ENCODE measurements at places on chromosomes 12 and 14. TPM values are rescaled to one million over a fixed set of nuclear protein-coding genes. Genes with fewer than 3 reads are reported as not detected.
A peak's percentile ranks its signal among the peaks of the same experiment; 100 is the strongest.

DNA sequence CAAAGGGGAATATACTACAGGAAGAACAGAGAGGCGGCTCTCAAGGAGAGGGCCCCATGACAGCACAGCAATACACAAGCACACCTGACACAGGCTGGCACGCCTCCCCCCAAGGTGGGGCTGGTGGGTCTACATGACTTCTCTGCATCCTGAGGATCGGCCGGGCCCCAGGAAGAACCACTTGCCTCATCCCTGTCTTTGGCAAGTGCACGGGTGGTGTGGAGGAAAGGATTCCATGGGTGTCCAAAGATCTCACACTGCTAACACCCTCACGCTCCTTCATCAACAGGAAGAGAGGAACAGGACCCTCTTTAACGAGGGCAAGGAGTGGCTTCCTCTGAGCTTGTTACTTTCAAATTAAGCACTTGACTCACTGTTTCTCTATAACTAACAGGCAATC is 7.3 kb downstream of the VAMP1 start:
- no peak overlapping the region for H3K4me3 ChIP-seq
- peaks cover 6% of the 10 kb centered on the region for H3K4me1 ChIP-seq
- no peak for DNase-seq
- peaks cover 12% of the 10 kb centered on the region for H3K36me3 ChIP-seq
- H3K27me3 ChIP-seq, result no peaks in the 10 kb centered on the region

- H3K4me1 ChIP-seq, result no peaks in the 10 kb centered on the region
- no peak for DNase-seq
- no peak overlapping the region for H3K27ac ChIP-seq
Observed at GRCh38 chr12:103623716-103624115, 36.6 kb downstream of the STAB2 start.

HOXC12 gene
- not detected for total RNA-seq

GRCh38 chr12:63915105-63915800 is 70.8 kb downstream of the SRGAP1 start:
- no peak overlapping the region for H3K4me3 ChIP-seq
- peak overlapping the region; percentile 62 for H3K27ac ChIP-seq
- H3K27me3 ChIP-seq, result no peaks in the 10 kb centered on the region
- no peak for DNase-seq

LRP1-AS gene
- total RNA-seq, result not detected

GRCh38 chr12:45779936-45780335 is 50.4 kb downstream of the ARID2 start:
- DNase-seq, result no peak
- H3K27me3 ChIP-seq, result no peaks in the 10 kb centered on the region
- H3K4me1 ChIP-seq, result peaks cover 17% of the 10 kb centered on the region
- H3K27ac ChIP-seq, result no peak overlapping the region
- no peaks in the 10 kb centered on the region for H3K36me3 ChIP-seq

- H3K27ac ChIP-seq, result peak overlapping the region; percentile 69
- no peaks in the 10 kb centered on the region for H3K27me3 ChIP-seq
- no peak overlapping the region for H3K4me3 ChIP-seq
- no peak for DNase-seq
- no peaks in the 10 kb centered on the region for H3K36me3 ChIP-seq
Observed at GRCh38 chr14:68211421-68211820, 391.8 kb downstream of the RAD51B start.

DNA sequence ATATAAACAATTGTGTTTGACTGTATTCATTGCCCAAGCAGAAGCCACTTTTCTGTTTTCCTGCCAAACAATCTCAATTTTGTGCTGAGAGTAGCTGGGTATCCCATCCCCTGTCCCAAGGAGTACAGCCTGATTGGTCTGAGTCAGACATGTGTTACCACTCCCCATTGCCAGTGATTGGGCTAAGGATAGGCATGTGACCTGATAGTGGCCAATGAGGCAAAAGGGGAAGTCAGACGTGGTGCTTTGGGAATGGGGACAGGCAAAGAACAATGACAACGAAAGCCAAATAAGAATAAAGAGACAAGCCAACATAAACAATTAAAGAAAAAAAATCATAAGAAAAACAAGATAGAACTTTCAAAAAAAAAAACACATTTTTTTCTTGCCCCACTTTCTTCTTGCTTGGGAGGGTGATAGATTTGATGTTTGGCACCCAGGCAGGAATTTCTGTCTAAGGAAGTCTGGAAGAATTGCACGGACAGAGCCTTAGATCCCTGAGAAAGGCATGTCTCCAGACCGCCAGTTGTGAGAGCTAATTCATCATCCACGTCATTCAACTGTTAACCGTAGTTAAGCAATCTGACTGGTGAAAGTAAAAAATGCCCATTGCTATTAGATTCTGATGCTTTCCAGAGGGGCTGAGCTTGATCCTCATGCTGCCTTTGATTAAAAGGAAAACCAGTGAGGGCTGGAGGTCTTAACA is 626.6 kb upstream of the TMEM132C start:
- H3K4me1 ChIP-seq, result no peaks in the 10 kb centered on the region
- H3K27me3 ChIP-seq, result no peaks in the 10 kb centered on the region
- H3K27ac ChIP-seq, result no peak overlapping the region
- no peak for DNase-seq
- no peak overlapping the region for H3K4me3 ChIP-seq
- H3K36me3 ChIP-seq, result no peaks in the 10 kb centered on the region
